ENCODE measurements at places on chromosomes 2 and 18.

DNA sequence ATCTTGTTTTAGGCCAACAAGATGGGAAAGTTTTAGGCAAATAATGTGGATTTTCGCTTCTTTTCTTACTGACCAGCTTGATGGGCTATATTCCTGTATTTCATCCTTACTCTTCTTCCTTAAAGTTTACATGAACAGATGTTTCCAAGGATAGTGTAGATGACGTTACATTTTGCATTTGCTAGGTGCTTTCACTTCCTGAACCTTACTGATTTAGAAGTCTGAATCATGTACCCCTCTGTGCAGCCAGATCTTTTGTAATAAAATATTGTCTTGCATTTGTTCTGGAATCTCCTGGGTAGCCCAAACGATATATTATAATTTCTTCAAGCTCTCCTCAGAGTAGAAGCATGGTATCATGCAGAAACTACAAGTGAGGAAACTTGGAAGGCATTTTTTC lies 93.4 kb downstream of the CALCRL start:
- no peak for DNase-seq

DNA sequence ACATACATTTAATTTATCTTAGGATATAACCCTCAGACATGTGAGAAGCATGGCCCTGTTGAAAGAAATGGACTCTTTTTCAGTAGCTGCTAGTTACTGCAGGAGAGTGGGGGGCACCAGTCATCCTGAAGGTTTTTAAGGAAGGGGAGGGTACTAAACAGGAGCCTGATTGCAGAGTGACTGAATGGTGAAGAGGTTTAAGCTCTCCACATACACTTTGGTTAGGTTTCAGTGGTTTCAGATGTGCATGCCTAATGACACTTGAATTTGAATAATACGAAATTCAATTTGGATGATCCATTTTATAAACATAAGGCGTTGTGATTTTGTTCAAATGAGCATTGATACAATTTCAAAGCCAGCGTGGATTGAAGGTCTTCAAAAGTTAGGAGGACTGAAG lies 10.9 kb upstream of the FAM237A start:
- DNase-seq, result no peak

GRCh38 chr18:26536032-26536431 lies 12.3 kb downstream of the KCTD1 start:
- no peak for DNase-seq

- DNase-seq, result no peak
Measured at GRCh38 chr18:69957747-69958146, 10.1 kb upstream of the CD226 start.

- no peak for DNase-seq
Measured at GRCh38 chr18:5853253-5853652, 42.1 kb downstream of the TMEM200C start.

DNA sequence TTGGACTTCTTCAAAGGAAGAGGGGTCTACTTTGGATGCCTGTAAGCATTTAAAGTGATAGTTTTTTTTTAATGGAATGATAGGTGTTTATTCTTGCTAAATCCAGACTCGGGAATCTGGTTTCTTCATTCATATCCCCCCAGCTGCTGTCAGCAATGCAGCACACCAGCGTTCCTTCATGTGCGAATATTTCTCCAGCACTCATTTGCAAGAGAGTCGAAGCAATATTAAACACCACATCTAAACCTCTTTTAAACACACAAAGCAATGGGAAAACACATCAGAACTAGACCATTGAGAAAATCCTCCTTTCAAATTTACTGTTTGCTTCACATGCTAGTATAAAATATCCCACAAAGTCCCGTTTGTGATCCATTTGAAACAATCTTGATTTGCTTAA lies 563.7 kb downstream of the ARHGAP15 start:
- DNase-seq, result no peak

Data from effector CD4-positive, alpha-beta T cell (primary cell).